ENCODE measurements at places on chromosomes 11 and 22.
A peak's percentile ranks its signal among the peaks of the same experiment; 100 is the strongest.

- no peak for DNase-seq
These were observed 70.6 kb upstream of the ZC3H12C start for GRCh38 chr11:110022548-110022947.

GRCh38 chr11:44824300-44824704, 97.5 kb downstream of the TSPAN18 start:
- DNase-seq: no peak

DNA sequence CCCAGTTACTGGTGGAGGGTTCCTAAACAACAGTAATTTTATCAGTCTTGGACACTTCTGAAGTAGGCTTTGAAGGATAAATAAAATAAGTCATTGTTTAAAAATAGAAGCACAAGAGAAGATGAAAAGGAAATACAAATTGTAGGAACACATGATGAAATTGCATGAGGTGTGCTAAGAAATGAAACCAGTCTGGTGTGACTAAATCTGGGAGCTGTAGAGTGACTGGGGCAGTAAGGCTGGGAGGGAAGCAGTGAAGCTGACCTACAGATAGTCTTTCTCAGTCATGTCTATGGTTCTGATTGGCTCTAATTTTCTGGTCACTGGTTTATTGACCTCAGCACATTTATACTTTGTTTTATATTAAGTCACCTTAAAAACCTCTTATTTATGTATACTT, 139.1 kb downstream of the SLC17A6 start:
- DNase-seq: no peak

GRCh38 chr11:127919206-127920000, 668.0 kb downstream of the ETS1 start:
- peak; percentile 8 for DNase-seq

GRCh38 chr11:45252134-45252856, 33.8 kb downstream of the SYT13 start:
- DNase-seq: no peak

- DNase-seq: no peak
These were observed 44.6 kb downstream of the FZD4 start for GRCh38 chr11:86910592-86910991.

DNA sequence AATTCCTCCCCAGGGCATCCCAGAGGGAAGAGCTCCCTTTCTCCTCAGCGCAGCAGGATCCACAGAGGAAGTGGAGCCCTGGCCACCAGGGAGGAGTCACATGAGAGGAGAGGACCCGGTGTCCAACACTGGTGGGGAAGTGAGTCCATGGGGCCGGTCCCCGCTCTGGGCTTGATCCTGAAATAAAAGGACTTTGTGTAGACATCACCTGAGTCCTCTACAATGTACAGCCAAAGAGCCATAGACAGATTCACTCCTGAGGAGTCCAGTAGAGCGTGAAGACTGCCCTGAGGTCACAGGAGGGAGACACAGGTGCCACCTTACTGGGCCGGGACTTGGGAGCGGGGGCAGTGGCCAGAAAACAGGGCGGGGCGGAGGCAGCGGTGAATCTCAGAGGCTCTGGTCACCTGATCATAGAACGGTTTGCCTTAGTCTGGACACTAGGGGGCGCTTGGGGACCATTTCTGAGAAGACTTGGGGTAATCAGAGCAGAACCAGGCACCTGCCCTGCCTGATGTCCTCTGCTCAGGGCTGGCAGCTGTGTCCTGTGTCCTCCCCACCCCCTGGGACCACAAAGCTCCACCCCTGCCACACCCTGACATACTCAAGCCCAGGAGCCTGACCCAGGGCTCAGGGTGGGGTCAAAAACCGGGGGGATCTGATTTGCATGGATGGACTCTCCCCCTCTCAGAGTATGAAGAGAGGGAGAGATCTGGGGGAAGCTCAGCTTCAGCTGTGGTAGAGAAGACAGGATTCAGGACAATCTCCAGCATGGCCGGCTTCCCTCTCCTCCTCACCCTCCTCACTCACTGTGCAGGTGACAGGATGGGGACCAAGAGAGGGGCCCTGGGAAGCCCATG, 112.7 kb downstream of the VPREB1 start:
- DNase-seq: peak; percentile 50

GRCh38 chr11:84825106-84825660, 802.0 kb downstream of the DLG2 start:
- no peak for DNase-seq

DNA sequence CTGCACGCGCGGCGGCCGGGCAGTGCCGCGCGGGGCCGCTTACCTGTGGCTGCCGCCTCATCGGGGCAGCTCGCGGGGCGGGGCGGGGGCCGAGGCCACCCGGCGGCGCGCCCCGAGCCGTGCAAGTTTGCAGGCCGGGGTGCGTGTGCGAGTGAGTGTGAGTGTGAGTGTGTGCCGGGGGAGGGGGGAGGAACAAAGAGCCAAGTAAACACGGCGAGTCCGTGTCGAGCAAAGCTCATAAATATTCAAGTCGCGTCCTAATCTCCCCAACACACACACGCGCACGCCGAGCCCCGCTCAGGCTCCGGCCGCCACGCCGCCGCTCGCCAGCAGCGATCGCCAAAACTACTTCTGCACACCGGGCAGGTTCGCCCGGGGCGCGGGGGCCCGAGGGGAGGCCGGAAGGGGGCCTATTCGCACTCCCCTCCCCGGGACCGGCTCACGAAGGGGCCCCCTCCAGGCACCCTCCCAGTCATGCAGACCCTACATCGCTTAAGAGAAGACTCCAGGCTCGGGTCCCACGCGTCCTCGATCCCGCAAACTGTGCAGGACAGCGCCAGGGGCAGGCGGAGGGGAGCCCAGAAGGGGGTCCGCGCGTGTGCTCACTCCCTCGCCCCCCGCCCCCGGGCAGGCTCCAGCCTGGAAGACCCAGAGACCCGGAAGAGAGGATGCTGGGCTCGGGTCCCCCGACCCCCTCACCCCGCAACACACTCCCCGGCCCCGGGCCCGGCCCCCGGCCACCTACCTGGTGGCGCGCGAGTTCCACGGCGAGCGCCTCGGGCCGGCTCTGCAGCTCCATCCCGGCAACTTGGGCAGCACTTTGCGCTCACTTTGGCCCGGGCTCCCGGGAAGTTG, 827 bp downstream of the PHF21B start:
- no peak for DNase-seq

GRCh38 chr11:15968461-15969130, 387.8 kb downstream of the SOX6 start:
- no peak for DNase-seq

DNA sequence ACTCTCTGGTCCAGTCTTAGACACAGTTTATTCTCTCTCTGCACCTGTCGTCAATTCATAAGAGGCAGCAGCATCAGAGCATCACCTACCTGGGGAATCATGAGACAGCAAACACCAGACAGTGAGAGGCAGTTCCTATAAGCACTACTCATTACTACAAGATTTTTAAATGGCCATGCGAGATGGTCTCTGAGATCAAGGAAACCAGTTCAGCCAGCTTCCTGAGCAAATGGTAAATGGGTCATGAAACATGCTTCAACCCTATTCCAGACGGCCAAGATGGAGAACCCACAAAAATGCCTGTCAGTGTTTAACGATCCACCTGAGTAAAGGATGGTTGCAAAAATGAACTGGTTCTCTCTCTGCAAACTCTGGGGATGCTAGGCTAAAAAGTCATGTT, 52.9 kb downstream of the SYTL2 start:
- DNase-seq: no peak

GRCh38 chr22:40036591-40037225, 42.0 kb downstream of the FAM83F start:
- DNase-seq: peak; percentile 72

GRCh38 chr11:132042296-132042695, 671.9 kb downstream of the NTM start:
- no peak for DNase-seq

DNA sequence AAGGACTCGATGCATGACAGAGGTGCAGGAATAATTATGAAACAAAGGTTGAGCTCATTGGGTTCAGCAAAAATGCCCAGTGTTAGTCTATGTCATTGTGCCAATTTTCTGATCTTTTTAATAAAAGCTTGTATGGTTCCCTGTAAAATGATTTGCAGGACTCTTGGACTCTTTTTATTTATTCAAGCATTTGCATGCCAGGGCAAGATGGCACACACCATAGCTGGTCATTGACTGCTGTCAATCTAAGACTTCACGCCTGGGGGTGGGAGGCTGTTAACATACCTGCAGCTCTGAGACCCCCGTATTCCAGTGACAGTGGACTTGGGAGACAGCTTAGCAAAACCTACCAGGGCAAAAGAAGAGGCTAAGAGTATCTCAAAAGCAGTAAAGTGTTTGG, 32.0 kb upstream of the ANO1 start:
- DNase-seq: no peak

DNA sequence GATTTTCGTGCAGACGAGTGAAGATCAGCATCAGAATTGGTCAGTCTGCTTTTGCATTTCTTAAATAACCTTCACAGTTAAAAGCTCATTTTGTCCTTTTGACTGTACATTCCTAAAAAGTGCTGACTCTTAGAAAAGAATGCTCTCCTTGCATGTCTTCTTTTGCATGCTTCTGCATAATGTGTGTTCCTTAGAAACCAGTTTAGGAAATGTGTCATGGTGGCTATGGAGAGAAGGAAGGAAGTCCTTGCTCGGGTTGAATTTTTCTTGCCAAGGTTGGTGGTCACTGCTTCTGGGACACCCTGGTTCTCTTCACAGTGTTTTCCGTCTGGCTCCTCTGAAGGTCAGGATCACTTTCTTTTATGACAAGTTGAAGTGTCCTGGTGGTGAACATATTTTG, 6.8 kb downstream of the AP2A2 start:
- DNase-seq: no peak

DNA sequence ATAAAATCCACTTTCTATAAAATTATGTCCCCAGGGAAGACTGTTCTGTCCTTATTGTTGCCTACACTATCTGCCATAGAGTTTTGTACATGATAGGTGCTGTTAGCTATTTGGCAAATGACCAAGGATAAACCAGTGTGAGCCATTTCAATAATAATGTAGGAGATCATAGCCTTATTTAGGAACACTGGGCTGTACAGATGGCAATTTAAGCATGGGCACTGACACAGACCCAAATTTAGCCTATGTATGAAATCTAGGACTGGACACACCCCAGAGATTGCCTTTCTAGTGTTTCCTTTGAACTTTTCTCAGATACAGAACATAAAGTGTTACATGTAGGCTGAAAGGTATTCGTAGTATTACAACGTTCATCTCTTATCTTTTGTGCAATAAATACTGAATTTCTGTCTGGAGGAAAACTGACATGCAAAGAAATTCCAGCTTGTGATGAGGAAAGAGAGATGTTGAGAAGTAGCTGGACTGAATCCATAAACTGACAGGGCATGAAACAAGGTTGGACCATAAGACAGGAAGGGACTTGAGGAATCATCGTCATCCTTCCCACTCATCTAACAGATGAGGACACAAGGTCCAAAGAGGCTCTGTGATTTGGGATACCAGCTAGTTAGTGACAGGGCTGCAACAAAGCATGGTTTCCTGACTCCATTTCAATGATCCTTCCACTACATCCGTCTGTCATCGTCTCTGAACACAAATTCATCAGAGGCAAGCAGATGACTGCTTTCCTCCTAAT, 60.3 kb downstream of the TMPRSS5 start:
- DNase-seq: no peak

DNA sequence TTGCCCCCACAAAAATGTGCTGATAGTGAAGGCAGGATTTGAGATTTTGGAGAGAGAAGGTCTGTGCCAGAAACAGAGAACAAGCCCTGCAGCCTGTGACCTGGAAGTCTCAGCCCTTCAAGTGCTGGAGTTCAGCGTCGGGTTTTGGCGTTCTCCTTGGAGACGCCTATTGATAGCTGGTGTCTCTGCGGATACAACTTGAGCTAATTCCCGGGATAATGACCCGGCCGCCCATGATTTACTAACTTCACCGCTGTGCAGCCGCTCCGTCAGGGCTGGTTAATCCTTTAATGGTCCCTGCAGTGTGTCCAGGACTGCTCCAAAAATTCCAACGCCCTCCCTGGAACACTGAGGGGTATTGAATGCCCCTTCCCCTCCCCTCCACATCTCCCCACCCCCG, 76.6 kb downstream of the WT1 start:
- DNase-seq: no peak

GRCh38 chr11:71200172-71200716, 52.1 kb downstream of the SHANK2 start:
- DNase-seq: no peak

DNA sequence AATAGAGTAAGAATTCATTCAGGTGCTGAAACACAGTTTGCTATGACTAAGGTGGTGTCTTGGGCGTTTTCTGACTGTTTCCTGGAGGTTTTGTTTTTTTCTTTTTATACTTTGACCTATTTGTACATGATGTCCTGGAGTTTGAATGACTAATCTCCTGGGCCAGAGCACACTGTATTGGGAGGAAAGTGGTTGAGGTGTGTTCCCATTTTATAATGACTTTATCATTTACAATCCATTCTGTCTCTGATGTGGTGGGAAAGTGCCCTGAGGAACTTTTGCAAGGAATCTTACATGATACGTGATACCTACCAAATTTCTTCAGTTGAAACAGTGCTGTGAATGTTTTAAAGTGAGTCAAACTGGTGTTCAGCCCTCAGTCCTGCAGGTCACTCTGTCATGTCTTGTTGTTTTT, 80.8 kb downstream of the TNRC6B start:
- DNase-seq: no peak

GRCh38 chr11:17388609-17389210, at the start of gene KCNJ11:
Gene KCNJ11 (minus strand): TSS chr11:17388659. CDS start chr11:17388091, 568 bp downstream.
- DNase-seq: no peak

DNA sequence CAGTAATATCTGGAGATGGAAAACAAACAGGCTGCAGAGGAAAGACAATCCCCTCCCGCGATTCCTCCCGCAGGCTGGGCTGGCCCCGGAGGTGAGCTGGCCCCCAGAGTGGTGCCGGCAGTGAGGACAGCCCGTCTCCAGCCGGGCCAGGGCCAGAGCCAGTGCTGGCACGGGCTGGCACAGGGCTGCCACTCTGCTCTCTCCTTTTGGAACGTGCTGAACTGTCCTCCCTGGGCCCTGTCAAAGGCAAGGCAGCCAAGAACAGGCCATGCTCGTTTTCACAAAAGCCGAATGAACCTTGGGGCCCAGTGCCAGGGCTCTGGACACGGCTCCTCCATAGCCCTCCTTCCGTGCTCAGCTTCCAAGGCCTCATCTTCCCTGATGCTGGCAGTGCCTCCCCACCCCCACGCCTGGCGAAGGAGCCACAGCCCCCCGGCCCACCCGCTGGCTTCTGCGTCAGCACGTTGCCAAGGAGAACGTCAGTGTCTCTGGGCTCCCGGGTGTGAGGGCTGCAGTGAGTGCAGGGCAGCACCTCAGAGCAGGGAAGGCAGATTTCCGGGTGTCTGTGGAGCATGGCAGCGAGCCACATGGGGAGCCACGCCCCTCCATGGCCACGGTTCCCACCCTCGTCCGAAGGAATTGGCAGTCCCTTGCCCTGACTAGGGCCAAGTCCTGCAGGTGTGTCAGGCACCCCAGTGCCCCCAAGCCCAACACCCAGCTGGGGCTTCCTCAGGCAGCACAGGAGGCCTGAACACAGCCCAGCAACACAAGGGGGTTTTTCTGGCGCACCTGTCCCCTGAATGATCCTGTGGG, 28.6 kb downstream of the GNAZ start:
- DNase-seq: no peak
